Upper lobe of right lung (tissue), 1 donor: ENCODE measurements at places on chromosomes 2 and 18.

GRCh38 chr2:48424866-48425265 is 105.1 kb upstream of the STON1 start:
- no peak for DNase-seq

- peak; percentile 71 for DNase-seq
Measured at GRCh38 chr2:128260239-128261138, 58.2 kb downstream of the HS6ST1 start.

GRCh38 chr2:206368484-206368883 is 74.8 kb upstream of the ADAM23 start:
- no peak for DNase-seq

- no peak for DNase-seq
Measured at GRCh38 chr2:232134939-232135338, 173.4 kb downstream of the DIS3L2 start.

DNA sequence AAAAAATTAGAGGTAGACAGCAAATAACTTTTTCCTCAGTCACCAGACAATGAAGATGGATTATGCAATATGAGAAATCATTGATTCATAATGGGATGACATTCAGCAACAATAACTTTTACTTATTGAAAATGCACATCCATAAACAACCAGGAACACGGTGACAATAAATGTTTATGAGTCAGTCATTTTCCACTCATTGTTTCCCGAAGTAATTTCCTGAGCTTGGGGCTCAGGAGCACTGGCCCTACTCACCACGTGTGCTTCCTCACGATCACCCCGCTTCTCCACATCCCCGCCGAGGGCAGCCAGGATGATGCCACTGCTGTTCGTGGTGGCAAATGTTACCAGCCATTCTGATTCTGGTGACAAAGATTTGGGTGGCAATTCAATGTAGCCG is 156.3 kb downstream of the LAMA1 start:
- DNase-seq, result no peak

DNA sequence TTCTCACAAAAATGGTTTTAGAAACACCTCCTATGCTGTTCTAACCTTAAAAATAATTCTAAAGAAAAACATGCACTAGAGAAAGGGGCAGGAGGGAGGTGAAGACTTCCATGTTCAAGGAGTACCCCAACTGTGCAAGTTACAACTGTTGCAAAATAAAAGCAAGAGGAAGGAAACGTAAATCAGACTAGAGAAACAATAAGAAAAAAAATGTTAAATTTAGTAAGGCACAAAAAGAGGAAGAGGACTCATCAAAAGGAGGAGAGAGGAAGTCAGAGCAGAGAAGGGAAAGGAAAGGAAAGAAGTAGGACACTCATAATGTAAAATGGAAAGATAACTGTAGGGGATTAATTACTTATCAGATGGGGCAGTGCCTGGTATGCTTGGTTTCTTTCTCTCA is 34.1 kb downstream of the RAPH1 start:
- DNase-seq, result no peak

- DNase-seq, result no peak
Measured at GRCh38 chr18:48718251-48718959, 179.6 kb downstream of the CTIF start.

- DNase-seq, result no peak
Measured at GRCh38 chr2:60170272-60170671, 383.2 kb downstream of the BCL11A start.

- peak; percentile 60 for DNase-seq
Measured at GRCh38 chr2:239930871-239931771, 94.0 kb downstream of the NDUFA10 start.

GRCh38 chr2:216618785-216619184 is 14.4 kb upstream of the IGFBP2 start:
- DNase-seq, result no peak

DNA sequence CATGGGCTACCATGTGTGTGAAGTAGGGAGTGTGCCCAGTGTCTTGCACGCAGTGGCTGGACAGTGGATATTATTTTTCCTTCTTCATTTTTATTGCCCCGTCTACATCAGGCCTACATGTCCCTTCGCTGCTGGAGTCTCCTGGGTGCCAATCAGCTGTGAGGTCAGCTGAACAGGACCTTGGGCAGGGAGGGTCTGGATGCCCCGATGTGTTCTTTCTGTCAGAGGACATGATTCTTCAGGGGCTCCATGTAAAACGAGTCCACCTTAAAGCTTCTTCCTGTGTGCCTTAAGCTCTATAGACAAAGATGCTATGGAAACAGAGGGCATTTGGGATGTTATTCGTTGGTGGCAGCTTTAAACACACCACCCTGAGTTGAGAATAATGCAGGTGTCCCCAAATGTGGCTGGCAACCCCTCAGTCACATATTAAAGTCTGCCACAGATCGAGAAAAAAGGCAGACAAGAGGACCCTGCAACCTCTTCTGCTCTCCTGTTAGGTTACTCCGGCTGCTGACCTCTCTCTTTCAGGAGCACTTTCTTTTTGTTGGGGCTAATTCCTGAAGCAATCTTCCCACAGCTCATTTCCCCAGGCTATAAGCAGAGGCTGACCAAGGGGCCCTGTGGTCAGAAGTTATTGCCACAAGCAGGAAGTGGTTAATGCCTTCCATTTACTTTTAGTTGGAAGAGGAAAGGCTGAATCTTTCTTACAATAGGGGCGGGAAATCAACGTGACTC is 20.0 kb downstream of the GREB1 start:
- DNase-seq, result no peak

- DNase-seq, result no peak
Measured at GRCh38 chr2:20439503-20439902, 7.4 kb upstream of the RHOB start.

DNA sequence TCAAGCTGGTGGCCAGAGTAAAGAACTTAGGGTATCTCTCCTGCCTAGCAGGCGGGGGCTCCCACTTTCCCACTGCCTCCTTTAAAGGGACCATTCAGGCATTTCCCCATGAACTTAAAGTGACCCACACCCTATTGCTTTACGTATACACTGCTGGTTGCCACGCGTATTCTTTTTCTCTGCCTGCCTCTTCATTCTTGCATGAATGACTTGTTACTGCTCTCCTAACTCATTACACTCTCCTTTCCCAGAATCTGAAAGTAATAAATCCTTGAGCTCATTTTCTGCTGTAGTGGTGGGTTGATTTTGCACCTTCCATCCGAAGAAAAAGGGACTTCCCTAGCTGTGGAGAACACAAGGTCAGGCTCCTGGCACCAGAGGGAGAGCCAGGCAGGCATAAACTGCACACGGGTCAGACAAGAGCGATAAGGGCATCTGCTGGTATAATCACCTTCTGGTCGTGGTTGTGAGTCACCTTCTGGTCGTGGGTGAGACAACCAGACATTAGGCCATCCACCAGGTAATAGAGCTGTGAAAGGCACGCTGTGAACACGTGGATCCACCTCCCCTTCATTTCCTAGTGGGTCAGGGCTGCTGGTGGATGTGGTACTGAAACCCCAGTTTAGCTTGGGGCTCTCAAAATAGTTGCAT is 950.3 kb downstream of the SOCS6 start:
- no peak for DNase-seq

DNA sequence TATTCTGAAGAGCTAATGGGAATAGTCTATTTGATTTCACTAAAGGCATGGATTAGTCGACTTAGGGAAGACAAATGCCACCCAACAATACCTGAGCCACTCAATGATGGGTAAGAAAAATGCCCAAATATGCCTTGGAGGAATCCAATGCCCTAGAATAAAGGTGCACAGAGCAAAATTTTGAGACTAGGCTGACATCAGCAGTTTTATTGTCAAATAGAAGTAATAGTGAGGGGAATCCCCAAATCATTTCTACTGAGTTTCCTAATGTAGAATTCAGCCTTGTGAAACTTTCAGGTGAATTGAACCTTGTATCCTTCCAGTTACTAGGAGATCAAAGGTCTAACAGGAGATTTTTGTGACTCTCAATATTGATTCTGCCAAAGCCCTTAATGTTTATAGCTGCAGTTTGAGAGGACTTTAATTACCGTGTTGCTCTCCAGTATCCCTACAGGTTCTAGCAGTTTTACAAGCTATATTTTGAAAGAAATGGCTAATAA is 50.8 kb upstream of the THSD7B start:
- no peak for DNase-seq

- no peak for DNase-seq
Measured at GRCh38 chr2:97997784-97998392, 2.1 kb upstream of the TMEM131 start.

DNA sequence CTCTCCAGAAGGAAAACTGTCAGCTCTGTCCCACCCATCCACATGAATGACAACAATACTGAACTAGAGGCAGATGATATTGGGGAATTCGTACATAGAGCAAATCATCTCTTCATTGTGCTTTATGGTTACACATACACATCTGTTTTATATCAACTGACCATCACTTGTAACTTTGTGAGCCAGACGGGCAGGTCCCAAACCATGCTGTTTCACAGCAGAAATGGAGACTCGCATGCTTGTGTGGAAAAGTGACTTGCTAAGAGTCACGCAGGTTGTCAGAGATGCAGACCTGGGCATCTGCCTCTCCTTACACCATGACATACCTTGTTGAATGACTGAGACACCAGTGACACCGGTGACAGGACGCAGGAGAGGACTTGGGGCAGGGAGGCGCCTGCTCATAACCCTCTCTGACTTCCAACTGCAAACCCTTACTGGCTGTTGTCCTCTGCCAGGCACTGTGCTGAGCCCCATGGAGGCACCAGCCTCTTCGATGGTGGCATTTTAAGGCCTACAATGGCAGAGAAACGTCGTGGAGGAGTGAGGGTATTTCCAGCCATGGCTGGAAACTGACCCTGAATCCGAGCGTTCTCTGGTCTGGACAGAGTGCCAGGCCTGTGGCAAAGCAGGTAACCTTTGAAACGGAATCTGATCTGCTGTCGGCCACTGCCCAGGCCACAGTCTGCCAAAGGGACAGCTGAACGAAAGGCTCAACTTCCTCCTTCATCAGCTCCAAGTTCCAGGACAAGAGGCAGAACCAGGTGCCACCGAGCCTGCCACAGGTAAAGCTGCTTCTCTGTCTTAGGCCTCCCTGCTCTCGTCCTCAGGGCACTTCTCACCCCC is 26.9 kb upstream of the ROCK2 start:
- DNase-seq, result no peak

DNA sequence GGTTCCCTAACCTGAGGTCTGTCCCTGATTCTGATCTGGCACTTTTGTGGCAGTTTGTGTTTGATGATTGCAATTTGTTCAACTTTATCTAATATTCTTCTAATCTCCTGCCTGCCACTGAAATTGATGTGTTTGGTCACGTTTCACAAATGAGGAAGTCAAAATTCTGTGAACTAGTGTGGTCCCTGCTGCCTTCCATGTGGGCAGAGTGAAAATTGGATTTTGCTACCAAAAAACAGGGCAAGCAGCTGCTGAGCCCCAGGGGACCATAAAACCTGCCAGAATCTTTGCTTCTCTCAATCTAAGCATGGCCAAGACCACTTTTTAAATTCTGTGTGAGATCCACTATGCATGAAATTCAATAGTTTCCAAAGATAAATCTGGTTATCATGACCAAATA is 195.5 kb upstream of the CYRIA start:
- no peak for DNase-seq

DNA sequence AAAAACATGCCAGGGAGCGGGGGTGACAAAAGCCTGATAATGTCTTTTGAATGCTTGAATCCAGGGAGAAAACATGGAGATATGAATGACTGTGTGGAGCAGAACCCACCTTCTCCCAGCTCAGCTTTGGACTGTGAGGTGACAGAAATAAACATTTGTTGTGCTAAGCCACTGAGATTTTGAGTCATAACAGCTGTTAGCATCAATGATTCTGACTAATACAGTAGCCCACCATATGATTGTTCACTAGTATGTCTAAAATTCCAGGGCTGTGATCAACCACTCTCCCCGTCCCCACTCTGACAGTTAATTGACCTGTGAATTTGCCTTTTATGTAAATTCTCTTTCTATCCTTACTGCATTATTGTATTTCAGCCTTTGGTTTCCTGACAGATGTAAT is 69.1 kb downstream of the PDK1 start:
- DNase-seq, result no peak

GRCh38 chr18:25169701-25170100 is 182.3 kb downstream of the ZNF521 start:
- DNase-seq, result no peak

- no peak for DNase-seq
Measured at GRCh38 chr2:49131801-49132200, 22.5 kb downstream of the FSHR start.

GRCh38 chr18:23812546-23813440 is 123.5 kb downstream of the LAMA3 start:
- no peak for DNase-seq
